NCI-H510A (cell line): ENCODE measurements at places on chromosomes 13 and 19.

GRCh38 chr19:7349961-7350711, 1.4 kb downstream of the ARHGEF18 start:
- DNase-seq: no peak

GRCh38 chr19:43662487-43662886, 7.5 kb downstream of the PLAUR start:
- DNase-seq: no peak

DNA sequence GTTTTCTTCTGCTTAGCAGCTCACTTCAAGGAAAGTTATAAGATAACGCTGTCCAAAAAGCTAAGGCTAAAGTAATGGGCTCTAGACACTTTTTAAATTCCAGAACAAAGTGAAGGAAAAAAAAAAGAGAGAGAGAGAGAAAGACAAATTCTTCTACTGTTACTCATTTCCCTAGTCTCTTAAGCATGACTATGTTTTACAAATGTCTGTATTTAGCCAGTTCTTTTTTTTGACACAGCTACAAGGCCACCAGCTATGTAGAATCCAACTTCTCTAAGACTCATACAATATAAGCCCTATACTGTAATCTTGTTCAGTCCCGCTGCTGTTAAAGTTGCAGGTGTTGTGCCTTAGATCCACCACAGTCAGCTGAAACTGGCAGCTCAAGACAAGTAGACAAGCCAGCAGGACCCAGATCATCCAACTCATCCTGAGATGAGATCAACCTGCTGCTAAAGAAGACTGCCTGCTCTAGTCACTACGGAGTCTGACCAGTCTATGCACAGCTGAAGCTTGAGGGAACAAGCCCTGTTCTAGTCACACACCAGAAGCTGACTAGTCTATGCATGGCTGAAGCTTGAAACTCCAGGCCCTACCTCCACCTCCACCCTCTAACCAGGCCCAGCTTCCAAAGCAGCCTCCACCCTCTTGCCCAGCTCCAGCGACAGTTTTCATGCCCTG, 10.3 kb upstream of the ZNF83 start:
- DNase-seq: no peak

- no peak for DNase-seq
These were observed 54.6 kb upstream of the URI1 start for GRCh38 chr19:29887442-29887855.

GRCh38 chr13:74423434-74423833, 289.2 kb upstream of the KLF12 start:
- no peak for DNase-seq

GRCh38 chr13:35736876-35737275, 260.4 kb upstream of the MAB21L1 start:
- no peak for DNase-seq
